Urinary bladder (tissue), 4 donors: ENCODE measurements at places on chromosomes 4 and X. TPM values are rescaled to one million over a fixed set of nuclear protein-coding genes. Genes with fewer than 3 reads are reported as not detected.

CENPVL3 gene
- 0.21 TPM for total RNA-seq

GRCh38 chr4:62526671-62527070 lies 1326.5 kb downstream of the ADGRL3 start:
- DNase-seq = no peak

LEF1 gene
- 9.5 TPM for total RNA-seq

EGFL6 gene
- total RNA-seq = 28.9 TPM

GRCh38 chr4:144463896-144464295 lies 182.1 kb upstream of the HHIP start:
- DNase-seq = no peak

DNA sequence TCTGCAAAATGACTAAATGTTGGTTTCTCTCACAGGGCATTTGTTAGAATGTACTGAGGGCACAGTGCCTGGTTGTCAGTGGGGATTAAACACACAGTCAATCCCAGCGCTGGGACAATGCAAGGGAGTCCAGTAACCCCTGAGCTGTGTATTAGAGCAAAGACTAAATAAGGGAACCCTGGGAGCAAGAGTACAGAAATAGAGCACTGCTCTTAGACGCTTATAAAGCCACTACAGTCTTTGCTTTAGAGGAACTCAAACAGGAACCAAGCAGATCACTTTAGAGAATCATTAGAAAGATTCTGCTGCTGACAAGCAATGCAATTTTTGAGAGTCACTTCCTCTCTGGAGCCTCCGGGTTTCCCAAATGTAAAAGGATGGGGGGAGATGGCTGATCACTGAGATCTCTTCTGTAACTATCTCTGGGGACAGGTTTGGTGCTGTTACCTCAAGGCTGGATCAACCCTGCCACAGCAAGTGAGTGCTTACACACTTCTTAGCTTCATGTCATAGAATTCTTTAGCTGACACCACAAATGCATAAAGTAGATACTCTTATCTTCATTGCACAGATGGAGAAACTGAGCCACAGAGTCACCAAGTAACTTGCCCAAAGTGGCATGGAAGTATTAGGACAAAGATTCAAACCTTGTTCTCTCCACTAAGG lies 137.8 kb upstream of the CPEB2 start:
- no peak for DNase-seq

DNA sequence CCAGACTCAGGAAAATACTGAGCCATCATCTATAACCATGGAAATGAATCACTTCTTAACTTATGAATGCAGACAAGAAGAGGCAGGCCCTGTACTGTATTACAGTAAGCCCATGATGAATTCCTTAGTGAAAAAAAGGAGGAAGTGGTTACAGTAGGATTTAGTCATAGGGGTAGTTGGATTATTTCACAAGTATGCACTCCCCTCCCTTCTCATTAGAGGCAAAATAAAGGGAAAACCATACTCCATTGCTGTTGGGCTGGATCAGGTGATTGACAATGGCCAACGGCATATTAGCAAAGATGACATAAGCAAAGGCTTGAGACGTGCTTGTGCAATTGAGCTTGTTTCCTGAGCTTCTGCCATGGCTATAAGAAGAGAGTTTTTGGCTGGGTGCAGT lies 181.1 kb upstream of the PRPS2 start:
- no peak for DNase-seq

VEGFD gene
- 2.6 TPM for total RNA-seq

DNA sequence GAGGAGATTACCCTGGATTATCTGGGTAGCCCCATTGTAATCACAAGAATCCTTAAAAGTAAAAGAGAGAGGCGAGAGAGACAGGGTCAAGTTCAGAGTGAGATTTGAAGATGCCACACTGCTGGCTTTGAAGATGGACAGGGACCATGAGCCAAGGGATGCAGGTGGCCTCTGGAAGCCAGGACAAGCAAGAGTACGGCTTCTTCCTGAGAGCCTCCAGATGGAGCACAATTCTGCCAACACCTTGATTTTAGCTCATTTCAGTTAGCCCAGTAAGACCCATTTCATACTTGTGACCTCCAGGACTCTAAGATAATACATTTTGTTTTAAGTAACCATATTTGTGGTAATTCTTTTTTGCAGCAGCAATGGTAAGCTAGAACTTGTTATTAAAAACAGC lies 120.3 kb downstream of the GPM6A start:
- DNase-seq = no peak

SLITRK4 gene
- total RNA-seq = 11.2 TPM

DNA sequence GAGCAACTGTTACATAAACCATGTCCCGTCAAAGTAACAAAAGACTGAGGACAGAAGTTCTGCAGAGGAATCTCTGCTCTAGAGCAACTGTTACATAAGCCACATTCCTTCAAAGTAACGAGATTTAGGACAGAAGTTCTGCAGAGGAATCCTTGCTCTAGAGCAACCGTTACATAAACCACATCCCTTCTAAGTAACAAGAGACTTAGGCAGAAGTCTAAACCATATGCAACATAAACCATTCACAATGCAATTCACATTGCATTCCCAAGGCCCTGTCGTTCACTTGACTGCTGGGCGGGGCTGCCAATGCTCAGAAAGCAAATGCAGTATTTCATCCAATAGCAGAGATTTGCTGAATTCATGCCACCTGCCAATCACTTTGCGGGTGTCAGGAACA lies 124.4 kb upstream of the PUDP start:
- no peak for DNase-seq

DNA sequence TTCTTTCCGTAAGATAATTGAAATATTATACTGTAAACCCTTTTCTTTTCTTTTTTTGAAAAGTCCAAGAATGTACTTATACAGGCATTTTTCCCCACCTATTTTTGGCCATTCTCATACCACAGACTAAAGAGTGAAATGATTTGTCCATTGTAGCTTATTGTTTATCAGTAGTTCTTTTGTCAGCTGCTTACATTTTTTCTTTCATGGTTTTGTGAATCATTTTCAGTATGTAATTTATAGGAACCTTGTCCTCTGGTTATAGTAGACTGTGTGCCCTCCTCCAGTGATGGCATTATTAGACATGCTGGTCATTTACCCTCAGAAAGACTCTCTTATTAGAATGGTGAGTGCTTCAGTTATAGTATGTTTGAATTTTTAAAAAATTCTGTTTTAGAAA lies 56.7 kb downstream of the CCKAR start:
- no peak for DNase-seq

- no peak for DNase-seq
Measured at GRCh38 chr4:142092941-142093340, 456.6 kb downstream of the IL15 start.
